ENCODE measurements at places on chromosomes 5 and 9.

GRCh38 chr9:17614903-17615302, 36.0 kb downstream of the SH3GL2 start:
- DNase-seq: no peak

GRCh38 chr9:91395106-91395552, 28.5 kb downstream of the NFIL3 start:
- peak; percentile 26 for DNase-seq

- no peak for DNase-seq
These were observed at the start of gene CCL21 for GRCh38 chr9:34710023-34710422. Gene CCL21 (minus strand): TSS chr9:34710136. CDS start chr9:34710066, 70 bp downstream.

GRCh38 chr5:95931079-95931833, 30.4 kb downstream of the ELL2 start:
- no peak for DNase-seq
